Stimulated activated CD4-positive, alpha-beta T cell treated with anti-CD3 and anti-CD28 coated beads, Interleukin-15, amount 100 ng/mL, for 1 hour (primary cell): ENCODE measurements at places on chromosomes 12 and 14.
A peak's percentile ranks its signal among the peaks of the same experiment; 100 is the strongest.

- DNase-seq, result no peak
Observed at GRCh38 chr14:92039063-92039718, 668 bp downstream of the TRIP11 start.

GRCh38 chr14:86613786-86614185, 1083.8 kb downstream of the FLRT2 start:
- DNase-seq, result no peak

GRCh38 chr12:27810756-27811155, 30.7 kb upstream of the MANSC4 start:
- no peak for DNase-seq

- DNase-seq, result no peak
Observed at GRCh38 chr12:47184813-47185212, 105.1 kb upstream of the AMIGO2 start.

DNA sequence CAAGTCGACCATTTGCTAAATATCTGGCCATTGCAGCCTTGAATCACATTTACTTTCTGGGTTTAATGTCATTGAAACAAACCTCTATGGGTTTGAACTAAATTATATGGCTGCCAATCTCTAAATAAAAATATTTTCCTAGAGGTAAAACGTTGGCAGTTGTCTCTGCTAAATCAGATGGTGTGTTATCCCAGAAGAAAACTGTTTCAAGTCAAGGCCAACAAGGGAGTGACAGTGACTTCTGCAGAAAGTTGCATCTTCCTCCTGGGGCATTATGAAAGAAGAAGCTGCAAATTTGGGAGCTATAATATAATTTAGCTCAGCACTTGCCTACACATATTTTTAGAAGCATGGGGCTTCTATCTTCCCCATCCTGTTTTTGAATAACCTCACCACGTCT, 116.2 kb downstream of the TTC8 start:
- DNase-seq, result no peak

- no peak for DNase-seq
Observed at GRCh38 chr12:64006211-64006825, 161.8 kb downstream of the SRGAP1 start.

GRCh38 chr12:9331218-9331626, 123.0 kb upstream of the PZP start:
- DNase-seq, result peak; percentile 25

DNA sequence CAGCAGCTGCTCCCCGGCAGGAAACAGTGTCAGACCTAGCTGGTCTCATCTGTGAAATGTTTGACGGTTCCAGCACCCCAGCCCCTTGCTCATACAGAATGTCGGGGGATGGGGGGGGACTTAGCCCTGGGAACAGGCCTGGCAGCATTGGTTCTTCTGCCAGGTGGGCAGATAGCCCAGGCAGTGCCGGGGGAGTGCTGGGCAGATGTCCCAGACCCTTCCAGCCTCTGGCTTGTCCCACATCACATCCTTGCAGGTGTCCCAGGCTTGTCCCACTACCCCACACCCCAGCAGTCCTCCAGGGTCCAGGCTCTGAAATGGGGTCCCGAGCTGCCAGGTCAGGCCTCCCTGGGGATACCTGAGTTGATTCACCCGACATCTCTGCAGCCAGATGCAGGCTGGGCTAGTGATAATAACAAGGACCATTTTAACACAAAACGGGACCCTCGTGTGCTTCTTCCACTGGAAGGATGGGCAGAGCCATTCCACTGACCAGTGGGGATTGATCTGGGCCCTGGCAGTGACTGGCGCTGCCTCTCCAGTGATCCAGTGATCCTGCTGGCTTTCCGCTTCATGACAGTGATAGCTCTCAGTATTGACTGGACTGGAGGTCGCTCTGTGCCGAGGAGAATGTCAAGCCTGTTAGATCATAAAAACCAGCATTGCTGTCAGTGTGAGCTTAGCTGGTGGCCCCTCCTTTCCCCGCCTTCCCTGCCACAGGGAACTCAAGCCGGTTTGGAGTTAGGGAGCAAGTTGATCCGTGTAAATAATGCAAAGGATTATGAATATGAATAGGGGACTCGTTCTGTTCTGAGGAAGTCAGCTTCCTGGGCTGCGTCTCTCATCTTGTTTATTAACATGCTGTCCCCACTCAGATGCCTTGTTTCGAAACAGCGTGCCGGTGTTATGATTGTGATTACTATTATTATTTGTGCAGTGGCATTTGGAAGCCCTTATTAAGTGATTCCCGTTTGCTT, 180.6 kb downstream of the AACS start:
- no peak for DNase-seq

- peak; percentile 31 for DNase-seq
Observed at GRCh38 chr14:50344116-50344775, 32.1 kb downstream of the DMAC2L start.

DNA sequence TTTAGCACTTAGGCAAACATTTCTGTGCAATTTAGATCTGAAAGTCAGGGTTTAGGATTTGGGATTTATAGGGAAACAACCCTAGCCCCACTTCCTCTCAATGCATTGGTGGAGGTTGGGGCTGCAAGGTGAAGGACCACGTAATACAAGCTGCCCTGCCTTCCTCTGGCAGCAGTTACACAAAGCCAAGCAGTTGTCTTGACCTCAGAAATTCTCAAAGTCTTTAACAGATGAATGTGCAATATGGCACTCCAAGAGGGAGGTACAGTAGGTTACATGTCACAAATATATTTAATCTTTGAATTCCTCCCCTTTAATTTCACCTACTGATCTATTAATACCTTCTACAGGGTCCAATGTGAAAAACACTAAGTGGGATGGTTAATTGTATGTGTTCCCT, 23.9 kb downstream of the IFNG-AS1 start:
- no peak for DNase-seq

GRCh38 chr14:104885973-104886689, 21.1 kb downstream of the CEP170B start:
- DNase-seq, result no peak

DNA sequence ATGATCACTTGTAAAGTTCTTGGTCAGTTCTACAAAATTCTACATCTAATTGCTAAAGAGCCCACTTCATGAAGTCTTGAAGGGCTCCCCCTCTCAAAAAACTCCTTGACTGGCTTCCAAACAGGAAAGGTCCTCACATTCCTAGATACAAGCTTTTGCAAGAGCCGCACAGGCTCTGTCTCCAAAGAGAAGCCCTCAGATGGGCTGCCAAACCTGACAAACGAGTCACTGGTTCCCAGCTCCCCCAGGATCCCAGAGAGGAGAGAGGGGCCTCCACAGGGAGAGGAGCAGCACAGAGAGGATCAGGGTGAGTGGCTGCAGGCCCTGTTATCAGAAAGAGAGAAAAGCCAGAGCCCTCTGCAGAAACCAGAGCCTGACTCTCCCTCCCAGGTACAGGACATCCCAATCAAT, 5.8 kb downstream of the NID2 start:
- DNase-seq, result no peak

GRCh38 chr12:48972213-48972951, 847 bp upstream of the WNT10B start:
- no peak for DNase-seq

GRCh38 chr12:95547522-95548055, 3.7 kb downstream of the USP44 start:
- no peak for DNase-seq

GRCh38 chr12:52452101-52452500, at the start of gene KRT6B:
Gene KRT6B (minus strand): TSS chr12:52452146. CDS start chr12:52452078, 68 bp downstream.
- no peak for DNase-seq

DNA sequence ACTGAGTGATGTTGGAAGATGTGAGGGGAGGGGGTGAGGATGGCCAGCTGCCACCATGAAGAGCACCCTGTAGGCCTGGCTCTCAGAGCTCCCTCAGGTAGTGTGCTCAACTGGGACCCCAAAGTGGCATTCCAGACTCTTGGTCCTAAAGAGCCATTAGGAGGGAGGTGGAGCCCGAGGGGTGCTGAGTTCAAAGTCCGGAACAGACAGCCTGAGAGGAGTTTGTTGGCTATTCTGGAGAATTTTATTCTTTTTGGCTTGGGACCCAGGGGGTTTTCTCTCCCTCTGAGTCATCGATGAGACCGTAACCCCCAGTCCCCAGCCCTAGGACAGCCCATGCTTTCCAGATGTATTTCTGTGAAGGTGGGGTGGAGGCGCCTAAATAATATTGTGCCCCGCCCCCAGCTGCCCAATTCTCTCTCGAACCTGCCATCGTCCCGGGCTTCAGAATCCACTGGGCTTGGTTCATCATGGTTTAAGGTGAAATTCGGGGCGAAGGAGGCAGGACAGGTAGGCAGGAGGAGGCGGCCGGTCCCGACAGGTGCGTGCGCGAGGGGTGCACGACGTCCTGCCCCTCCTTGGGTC, 690 bp upstream of the RBP5 start:
- DNase-seq, result no peak

DNA sequence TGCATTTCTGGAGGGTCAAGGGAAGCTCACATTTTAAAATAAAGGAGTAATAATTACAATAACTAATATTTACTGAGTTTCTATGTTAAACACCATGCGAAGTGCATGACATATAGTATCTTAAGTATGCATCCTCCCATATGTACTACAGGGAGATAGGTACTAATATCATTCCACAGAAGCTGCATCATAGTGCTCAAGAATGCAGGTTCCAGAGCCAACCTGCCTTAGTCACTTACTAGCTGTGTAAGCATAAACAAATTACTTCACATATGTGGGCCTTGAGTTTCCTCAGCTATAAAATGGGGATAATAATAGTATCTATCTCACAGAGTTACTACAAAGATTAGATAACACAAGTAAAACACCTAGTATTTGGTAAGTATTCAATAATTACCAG, 18.3 kb downstream of the ARMH4 start:
- no peak for DNase-seq

GRCh38 chr12:132287391-132288238, 41.8 kb downstream of the GALNT9 start:
- DNase-seq, result no peak

DNA sequence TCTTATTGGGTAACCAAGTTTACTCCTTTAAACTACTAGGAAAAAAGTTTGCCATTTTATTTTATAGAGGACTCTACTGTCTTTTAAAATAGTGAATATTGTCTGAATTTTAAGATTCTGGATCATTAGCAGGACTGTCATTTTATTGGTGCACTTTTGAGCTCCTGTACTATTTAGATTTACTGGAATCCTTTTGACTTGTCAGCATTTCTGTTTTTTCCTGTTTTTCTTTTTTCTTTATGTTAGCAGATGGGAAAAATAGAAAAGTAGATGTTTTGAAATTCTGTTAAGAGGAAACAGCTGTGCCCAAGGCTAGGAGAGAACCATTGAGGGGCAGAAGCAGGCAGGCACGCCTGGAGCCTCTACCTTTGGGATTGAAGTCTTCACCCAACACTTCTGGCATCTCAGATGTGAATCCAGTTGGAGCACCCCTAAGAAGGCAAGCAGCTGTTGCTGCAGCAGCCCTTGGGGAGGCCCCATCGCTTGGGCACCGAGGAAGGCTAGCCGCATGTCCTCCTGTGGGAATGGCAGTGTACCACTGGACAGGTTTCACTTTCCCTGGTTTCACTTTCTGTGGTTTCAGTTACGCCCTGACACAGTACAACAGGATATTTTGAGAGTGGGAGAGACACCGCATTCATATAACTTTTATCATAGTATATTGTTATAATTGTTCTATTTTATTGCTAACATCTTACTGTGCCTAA, 11.5 kb downstream of the RIMKLB start:
- no peak for DNase-seq

DNA sequence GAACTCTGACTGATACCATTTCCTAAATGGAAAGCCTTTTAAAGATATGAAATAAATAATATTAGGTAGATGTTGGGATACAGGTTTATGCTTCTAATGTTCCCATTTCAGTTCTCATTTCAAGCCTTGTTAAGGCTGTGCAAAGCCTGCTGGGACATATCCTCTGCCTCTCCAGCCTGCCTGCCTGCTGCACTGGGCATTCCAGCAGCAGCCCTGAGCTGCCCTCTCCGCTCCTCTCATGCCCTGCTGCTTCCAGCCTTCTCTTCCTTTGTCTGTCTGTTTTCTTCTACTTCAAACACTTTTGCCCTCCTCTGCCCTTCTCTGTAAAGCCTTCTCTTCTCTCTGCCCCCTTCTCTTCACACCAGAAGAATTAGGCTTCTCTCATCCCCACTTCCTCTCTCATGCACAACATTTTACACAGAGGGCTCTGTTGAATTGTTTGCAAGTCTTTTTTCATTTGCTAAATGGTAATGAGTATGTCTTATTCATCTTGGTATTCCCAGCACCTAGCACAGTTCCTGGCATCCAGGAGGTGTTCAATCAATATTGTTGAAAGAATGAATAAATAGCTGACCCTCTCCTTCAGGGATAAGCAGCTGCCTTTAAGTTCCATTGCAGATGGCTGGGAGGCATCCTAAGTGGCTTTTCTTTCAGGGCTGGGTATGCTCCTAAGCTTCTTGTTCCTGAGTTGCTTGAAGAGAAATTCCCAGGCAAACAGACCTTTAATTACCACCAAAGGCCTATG, 292.3 kb downstream of the TMEM117 start:
- no peak for DNase-seq

GRCh38 chr14:88931321-88932110, 107.1 kb downstream of the TTC8 start:
- no peak for DNase-seq

- no peak for DNase-seq
Observed at GRCh38 chr14:103695296-103696069, 19.8 kb downstream of the XRCC3 start.

DNA sequence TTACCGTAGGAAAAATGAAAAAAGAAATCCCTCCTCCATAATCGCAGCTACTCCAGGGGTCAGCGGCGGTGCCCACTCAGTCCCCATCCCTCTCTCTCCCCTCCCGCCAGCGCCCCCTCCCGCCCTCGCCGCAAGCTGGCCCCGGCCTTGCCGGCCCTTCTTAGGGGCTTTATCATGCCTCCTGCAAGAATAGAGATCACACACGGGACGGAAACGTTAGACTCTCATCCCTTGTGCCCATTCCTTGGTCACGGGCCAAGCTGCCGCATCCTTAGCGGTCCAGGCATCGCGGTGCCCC, 692 bp upstream of the COX14 start:
- DNase-seq, result no peak

GRCh38 chr14:85325134-85326017, 204.6 kb upstream of the FLRT2 start:
- no peak for DNase-seq

DNA sequence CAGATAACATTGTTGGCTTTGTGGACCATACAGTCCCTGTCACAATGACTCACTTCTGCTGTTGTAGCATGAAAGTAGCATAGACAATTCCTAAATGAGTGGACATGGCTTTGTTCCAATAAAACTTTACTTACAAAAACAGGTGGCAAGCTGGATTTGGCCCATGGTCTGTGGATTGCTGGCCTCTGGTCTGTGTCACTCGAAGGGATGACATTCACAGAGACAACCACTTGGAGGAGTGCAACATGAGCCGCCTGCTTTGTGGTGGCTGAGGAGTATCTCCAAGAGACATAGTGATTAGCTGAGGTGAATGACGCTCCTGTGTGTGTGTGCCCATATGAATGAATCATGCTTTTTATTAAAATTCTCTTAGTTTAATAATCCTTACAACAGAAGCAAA, 81.3 kb upstream of the NRXN3 start:
- no peak for DNase-seq

GRCh38 chr14:89833661-89834060, 120.9 kb downstream of the EFCAB11 start:
- DNase-seq, result no peak

DNA sequence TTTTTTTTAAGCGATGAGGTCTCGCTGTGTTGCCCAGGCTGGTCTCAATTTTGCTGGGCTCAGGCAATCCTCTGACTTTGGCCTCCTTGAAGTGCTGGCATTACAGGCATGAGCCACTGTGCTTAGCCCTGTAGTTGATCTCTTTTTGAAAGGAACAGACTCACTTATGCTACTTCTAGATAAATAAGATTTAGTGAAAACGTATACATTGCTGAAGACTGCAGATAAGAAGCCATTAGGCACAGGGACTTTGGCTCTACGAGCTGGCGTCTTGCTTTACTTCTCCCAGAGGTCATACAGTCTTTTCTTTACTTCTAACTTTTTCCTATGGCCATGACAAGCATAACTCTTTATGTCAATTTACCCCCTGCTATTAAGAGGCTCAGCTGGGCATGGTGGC, 9.4 kb downstream of the PTGR2 start:
- no peak for DNase-seq
